Hippocampal formation (tissue), 2 donors: ENCODE measurements at places on chromosomes 5 and 9.
A peak's percentile ranks its signal among the peaks of the same experiment; 100 is the strongest.

DNA sequence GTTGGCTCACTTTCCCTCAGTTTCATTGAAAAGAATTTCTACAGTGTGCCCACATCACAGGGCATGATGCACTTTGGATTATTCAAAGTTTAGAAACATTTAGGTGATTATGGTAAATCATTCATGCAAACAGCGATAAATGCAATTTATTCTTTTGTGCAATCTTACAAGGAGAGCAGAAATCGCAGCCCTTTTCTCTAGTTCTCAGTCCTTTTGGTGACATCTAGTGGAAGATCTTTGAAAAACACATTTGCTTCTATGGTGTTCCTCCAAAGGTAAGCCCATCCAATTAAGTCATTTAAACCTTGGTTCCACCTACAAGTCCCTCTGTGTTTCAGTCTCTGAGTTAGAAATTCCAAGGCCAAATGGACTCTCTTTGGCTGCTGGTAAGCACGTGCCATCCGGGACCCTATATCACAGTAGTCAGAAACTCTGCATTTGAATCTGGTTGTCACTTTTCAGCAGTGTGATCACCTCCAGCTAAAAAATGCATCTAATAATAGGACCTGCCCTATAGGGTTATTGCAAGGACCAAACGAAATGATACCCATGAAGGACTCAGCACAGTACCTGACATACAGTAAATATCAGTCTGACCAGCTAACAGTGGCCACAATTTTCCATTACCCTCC lies 66.4 kb downstream of the MACROH2A1 start:
- DNase-seq = peak; percentile 52

DNA sequence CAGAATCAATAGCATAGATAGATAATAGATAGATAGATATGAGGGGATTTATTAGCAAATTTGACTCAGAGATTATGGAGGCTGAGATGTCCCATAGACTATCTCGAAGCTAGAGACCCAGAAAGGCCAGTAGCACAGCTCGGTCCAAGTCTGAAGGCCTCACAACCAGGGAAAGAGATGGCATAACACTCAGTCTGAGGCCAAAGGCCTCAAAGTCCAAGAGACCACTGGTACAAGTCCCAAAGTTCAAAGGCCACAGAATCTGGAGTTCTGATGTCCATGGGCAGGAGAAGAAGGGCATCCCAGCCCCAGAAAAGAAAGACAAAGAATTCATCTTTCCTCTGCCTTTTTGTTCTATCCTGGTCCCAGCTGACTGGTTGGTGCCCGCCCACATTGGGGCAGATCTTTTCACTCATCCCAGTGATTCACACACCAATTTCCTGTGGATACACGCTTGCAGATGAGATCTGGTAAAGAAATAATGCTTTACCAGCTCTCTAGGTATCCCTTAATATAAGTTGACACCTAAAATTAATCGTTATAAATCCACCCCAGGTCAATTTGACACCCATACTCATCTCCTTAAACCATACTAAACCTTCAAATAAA lies 127.8 kb upstream of the FBN2 start:
- no peak for DNase-seq

- DNase-seq = no peak
These were observed 121.4 kb upstream of the MVB12B start for GRCh38 chr9:126205265-126205664.

- peak; percentile 56 for DNase-seq
These were observed at the start of gene SPARC for GRCh38 chr5:151686674-151687407. SPARC (minus strand) TSS chr5:151686915; CDS start chr5:151676188, 10,727 bp downstream.

DNA sequence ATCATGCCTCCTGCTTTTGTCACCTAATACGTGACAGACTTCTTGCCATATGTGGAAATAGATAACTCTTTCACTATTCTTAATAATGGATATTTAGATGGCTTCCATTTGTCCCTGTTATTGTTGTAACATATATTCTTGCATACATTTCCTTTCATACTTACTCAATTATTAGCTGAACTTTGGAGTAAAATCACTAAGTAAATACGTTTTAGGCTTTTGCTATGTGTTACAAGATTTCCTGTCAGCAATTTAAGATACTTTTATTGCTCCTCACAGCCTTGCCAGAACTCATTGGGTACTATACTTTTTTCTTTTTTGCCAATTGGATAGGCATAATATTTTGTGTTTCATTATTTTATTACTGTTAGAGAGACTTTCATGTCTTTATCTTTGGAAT lies 26.9 kb downstream of the CCNH start:
- DNase-seq = no peak

GRCh38 chr5:96478983-96479382 lies 45.9 kb upstream of the PCSK1 start:
- no peak for DNase-seq

GRCh38 chr5:122154910-122155309 lies 25.6 kb downstream of the ZNF474 start:
- DNase-seq = no peak

DNA sequence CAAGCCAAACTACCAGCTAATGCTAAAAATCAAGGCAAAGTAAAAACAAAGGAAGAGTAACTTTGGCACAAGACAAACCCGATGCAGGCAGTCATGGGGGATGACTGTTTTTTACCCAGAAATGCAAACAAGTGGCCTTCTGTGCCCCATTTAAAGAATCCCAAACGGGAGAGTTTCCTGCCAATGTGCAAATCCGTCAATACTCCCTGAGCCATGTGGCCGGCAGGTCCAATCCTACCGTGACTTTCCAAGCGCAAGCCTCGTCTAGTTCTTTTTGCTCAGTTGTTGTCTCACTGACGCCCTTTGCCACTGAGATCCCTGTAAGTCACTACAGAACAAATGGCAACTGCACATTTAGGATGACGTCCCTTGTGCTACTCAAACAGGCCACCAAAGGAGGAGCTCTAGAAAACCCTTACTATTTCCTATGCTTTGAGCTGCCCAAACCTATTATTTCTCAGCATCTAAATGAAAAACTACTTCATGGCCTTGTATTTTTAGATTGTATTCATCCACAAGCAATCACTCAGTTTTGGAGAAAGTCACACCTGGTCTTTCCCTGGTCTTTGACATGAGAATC lies 43.4 kb downstream of the OTULIN start:
- DNase-seq = no peak

DNA sequence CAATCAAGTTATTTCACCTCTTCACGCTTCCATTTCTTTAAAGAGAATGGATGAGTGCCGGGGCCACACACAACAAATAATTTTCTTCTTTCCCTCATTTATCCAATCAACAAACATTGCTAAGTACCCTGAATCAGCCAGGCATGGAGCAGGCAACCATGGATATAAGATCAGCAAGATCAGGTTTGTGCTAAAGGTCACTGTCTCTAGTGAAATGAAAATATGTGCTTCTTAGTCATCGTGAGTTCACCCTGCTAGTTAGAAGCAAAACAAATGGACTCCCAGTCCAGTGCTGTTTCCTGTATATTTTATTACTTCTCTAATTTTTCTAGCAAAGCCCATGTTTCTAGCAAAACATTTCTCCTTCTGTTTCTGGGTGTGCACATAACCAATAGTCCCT lies 629.2 kb downstream of the BNC2 start:
- DNase-seq = no peak

- no peak for DNase-seq
These were observed 135.2 kb upstream of the NFIL3 start for GRCh38 chr9:91558879-91559278.

GRCh38 chr5:154059583-154059982 lies 20.8 kb downstream of the MFAP3 start:
- no peak for DNase-seq

DNA sequence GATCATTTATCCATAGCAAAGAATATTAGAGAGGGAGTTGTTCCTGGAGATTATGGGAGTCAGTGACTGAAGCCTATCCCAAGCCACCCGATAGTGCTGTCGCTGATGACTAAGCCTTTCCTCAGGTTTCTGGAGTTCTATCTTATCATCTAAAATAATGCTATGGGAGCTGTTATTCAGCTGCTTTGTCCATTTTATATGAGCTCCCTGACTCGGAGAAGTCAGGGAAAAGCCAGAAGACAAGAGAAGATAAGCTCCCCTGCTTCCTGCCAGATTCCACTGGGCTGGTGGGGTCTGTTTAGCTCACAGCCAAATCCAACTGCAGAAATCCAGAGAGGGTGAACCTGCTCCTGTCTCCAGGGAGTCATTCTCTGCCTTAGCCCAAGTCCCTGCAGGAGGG lies 148.2 kb downstream of the DROSHA start:
- DNase-seq = no peak
